GM12864 (cell line): ENCODE measurements at places on chromosomes 16 and 17.

DNA sequence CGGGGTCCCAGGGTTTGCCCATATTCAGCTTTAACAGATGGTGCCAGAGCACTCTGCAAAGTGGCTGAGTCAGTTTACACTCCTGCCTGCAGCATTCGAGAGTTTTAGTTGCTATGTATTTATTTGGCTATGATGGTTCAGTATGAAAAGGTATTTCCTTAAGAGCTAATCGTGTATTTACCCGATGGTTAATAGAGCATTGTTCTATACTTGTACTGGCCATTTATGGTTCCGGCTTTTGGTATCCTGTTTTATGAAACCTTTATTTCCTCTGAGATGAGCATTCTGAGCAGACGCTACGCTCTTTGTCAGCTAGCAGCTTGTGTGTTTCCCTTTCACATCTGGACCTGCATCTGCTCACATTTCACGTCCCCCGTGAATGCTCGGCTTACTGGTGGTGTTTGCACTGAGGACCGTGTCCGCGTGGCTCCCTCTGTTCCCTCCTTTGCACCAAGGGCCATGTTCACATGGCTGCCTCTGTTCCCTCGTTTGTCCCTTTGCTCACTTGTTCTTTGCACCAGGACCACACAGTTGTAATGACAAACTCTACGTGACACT, 149.1 kb upstream of the CHMP6 start:
- DNase-seq, result no peak

- DNase-seq, result no peak
These were observed 142.5 kb downstream of the IRX3 start for GRCh38 chr16:54143934-54144571.

GRCh38 chr17:48759288-48759687, 30.7 kb upstream of the HOXB13 start:
- no peak for DNase-seq

GRCh38 chr17:62751060-62751691, 56.9 kb downstream of the MARCHF10 start:
- no peak for DNase-seq

DNA sequence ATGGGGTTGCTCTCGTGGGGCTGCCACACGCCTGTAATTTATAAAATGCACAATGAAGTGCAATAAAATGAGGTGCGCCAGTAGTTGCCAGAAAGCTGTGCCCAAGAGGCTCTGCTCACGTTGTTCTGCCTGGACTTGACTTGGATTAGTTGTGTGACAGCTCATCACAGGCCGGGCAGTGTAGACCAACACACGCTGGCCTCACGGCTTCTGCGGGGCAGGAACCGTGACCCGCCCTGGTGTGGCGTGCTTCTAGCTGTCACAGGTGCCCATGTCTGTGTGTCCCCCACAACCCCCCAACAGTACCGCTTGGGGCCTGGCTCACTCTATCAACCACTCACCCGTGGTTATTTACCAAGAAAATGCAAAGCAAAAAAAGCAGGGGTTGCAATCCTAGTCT, 112.2 kb upstream of the ZNF750 start:
- DNase-seq, result no peak

GRCh38 chr17:58367461-58367860, 15.5 kb upstream of the SUPT4H1 start:
- no peak for DNase-seq

DNA sequence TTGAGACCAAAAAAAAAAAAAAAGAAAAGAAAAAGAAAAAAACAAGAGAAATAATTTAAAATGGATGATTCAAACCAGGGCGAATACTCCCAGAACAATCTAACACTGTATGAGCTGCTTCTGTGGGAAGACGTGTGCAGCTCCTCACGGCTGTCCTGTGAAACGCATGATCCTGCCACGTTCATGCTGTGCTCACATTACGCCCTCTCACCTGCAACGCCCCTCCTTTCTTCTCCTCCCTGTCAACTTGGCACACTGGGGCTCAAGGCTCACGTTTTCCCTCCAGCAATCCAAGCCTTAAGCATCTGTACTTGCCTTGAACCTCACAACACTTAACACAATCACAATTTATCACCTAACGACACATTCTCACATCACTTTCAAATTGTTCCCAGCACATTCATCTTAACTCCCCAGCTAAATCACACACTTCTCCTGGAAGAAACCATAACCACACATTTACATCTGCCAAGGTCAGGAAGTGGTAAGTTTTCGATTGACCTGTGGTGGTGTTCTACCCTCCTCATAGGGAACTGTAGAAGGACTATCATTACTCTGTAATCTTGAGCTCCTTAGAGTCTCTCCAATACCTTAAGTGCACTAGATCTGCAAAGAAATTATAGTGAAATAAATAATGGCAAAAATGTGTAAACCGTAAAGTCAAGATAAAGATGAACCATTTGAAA, 29.1 kb downstream of the MBTPS1 start:
- no peak for DNase-seq

DNA sequence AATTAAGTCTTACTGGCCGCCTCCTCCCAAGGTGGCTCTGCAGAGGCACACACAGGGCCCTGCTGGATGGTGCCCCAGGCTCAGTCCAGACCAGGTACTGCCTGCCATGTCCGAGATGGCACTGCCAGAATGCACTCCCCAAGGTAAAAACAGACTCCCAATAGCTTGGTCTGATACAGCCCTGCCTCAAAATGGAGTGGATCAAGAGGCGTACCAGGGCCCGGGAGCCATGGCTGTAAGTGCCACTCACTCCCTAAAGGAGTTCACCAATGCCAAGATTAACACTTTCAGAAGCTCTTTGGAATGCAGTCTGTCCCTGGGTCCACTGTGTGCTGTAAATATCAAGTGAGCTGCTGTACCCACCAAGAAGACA, 576 bp upstream of the MYO18A start:
- DNase-seq, result no peak

DNA sequence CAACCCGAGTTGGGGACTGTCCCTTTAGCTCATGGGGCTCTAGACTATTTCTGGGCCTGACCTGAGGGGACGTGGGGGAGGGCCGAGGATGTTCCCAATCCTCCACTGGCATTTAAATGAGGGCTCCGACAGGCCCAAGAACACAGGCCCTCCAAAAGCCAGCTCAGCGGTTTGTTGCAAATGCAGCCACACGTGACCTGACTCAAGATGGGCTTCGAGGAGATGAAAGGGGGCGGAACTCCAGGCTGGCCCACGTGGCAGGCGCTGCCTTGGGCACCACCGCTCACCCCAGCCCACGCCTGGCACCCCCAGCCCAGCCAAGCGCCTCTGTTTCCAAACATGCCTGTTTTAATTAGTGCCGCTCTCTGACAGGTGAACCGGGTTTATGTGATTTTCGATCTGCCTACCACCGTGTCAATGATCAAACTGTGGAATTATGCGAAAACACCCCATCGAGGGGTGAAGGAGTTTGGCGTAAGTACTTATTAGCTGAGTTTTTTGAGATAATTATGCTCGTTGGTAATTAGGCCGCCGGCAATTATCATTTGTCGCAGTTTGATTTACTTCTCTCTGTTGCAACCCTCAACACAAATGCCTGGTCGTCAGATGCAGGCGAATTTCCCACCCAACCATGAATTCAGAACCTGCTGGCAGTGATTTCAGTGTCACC, 226.7 kb downstream of the KATNIP start:
- no peak for DNase-seq

DNA sequence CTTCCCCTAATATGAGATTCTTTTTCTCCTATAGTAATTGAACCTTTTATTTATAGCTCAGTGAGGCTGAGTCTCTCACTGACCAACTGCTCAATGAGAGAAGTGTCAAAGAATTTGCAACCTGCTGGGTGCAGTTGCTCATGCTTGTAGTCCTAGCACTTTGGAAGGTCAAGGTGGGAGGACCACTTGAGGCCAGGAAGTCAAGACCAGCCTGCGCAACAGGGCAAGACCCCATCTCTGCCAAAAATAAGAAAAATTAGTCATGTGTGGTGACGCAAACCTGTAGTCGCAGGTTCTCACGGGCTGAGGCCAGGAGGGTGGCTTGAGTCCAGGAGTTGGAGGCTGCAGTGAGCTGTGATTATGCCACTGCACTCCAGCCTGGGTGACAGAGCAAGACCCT, 30.9 kb upstream of the CRYBA1 start:
- peak; percentile 30 for DNase-seq

DNA sequence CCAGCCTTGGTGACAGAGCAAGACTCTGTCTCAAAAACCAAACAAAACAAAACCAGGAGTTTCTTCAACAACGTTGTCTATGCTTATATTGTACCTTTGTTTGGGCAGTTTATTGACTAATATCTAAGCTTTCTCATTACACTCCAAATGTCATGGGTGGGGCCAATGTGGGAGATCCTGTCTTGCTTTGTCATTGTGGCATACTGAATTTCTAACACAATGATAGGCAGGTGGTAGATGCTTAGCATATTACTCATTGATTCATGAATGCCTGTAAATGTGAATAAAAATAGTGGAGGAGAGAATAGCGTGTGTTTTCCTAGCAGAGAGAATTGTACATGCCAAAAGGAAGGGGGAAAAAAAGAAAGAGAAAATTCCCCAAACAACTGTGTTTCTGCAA, 802.5 kb upstream of the EEF2KMT start:
- no peak for DNase-seq

- no peak for DNase-seq
These were observed 7.3 kb downstream of the CDH13 start for GRCh38 chr16:82633964-82634600.

GRCh38 chr17:7313890-7314718, 1.1 kb downstream of the GPS2 start:
- DNase-seq, result no peak
